ENCODE measurements at places on chromosomes 2 and 18.

- DNase-seq = no peak
Measured at GRCh38 chr2:10599921-10600320, 89.9 kb downstream of the NOL10 start.

- DNase-seq = no peak
Measured at GRCh38 chr2:9736021-9736420, 105.2 kb upstream of the YWHAQ start.

- no peak for DNase-seq
Measured at GRCh38 chr2:135909976-135910375, 33.7 kb upstream of the MCM6 start.

GRCh38 chr18:70578480-70578879 is 289.6 kb downstream of the SOCS6 start:
- DNase-seq = no peak

DNA sequence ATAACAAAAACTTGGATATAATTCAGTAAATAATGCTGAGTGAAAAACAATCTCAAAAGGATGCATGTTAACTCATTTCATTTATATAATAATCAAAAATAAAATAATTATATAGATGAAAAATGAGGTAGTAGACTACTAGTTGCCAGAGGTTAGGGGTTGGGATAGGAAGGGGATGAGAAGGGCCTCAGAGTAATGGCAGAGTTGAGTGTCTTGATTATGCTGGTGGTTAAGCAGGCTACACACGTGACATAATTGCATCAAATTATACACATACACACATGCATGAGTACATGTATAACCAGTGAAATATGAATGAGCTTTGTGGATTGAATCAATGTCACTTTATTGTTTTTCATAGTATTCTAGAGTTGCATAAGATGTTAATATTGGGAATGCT is 201.0 kb downstream of the RIT2 start:
- DNase-seq = no peak

DNA sequence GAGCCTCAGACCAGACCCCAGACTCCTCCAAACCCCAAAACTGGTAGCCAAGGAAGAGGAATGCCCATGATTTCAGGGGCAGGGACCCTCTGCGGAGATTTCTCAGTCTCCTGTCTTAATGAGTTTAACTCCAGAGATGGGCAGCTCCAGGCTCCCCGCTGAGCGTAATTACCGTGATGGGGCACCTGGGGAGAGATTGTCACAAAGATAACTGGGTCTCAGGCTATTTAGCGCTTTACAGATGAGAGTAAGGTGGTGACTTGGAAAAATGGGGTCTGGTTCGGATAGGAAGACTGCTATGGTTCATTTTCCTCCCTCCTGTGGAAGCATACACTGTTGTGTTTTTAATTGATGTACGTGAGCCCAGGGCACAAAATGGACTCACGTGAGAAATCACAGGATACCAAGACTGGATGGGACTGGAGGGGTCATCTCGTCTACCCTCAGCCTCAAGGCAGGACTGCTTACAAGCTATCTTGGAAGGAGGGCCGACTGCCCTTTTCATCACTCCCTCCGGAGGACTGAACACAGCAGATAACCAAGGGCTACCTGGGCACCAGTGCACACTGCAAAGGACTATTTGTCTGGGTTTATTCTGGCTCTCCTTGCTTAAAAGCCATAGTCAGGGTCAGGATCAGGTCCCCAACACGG is 427.8 kb downstream of the ZNF521 start:
- DNase-seq = no peak

DNA sequence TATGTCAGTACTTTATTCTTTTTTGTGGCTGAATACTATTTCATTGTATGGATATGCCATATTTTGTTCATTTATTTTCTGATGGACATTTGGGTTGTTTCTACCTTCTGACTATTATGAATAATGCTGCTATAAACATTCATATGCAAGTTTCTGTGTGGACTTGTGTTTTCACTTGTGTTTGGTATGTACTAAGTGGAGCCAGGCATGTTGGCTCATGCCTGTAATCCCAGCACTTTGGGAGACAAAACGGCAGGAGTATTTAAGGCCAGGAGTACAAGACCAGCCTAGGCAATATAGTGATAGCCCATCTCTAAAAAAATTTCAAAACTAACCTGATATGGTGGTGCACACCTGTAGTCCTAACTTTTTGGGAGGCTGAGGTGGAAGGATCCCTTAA is 23.3 kb downstream of the MARCHF7 start:
- no peak for DNase-seq

- no peak for DNase-seq
Measured at GRCh38 chr2:28663359-28663758, 88.3 kb upstream of the PPP1CB start.
